SK-N-SH (cell line): ENCODE measurements at places on chromosomes 1 and 21.

DNA sequence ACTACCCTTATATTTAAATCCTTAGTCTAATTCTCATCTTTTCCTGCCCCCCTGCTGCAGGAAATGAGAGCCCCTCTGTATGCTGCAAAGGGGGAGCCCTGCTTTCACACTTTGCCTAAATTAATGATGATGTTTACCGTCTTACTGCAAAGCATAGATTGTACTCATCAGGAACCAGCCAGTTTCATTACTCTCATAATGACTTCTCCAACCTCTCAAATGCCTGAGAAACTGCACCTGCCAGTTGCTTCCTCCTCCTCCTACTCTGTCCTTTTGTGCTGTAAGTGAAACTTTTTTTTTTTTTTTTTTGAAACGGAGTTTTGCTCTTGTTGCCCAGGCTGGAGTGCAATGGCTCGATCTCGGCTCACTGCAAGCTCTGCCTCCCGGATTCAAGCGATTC is 101.7 kb downstream of the ADSS2 start:
- no peak for DNase-seq

- no peak for DNase-seq
Observed at GRCh38 chr1:59601041-59601441, 213.7 kb upstream of the HOOK1 start.

GRCh38 chr1:30609336-30609998 is 113.9 kb downstream of the MATN1 start:
- DNase-seq = no peak

GRCh38 chr1:71557138-71557537 is 476.3 kb upstream of the ZRANB2 start:
- no peak for DNase-seq

- DNase-seq = no peak
Observed at GRCh38 chr1:237473854-237474253, 416.9 kb downstream of the ZP4 start.

- peak; percentile 72 for DNase-seq
Observed at GRCh38 chr1:53062708-53063591, 937 bp downstream of the PODN start.

DNA sequence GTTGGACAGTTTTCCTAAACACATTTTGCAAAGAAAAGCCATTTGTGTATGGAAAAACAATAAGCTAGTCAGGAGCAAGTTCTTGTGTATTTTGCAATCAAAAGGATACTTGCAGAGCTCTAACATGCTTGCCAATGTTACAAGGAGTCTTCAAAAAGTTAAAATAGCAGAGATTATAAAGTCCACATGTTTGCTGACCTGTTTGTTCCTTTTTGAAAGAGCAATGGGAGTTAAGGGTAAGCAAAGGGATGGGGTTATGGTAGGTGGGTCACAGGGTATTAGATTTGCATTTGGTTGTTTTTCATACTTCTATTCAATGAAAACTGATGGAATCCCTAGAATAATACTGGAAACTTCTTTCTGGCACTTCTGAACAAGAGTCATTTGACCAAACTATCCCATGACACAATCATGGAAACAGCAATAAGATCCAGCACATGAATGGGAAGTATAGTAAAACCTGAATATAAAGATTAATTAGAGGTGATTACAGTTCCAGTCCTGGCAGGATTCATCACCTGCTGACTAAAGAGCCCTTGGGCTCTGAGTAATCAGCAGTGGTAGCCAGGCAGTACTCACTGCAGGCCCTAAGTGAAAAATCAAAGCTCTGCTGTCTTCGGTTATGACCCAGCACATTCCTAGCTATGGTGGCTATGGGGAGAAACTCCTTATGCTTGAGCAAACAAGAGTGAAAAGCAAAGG is 27.1 kb upstream of the ZC3H11B start:
- no peak for DNase-seq

DNA sequence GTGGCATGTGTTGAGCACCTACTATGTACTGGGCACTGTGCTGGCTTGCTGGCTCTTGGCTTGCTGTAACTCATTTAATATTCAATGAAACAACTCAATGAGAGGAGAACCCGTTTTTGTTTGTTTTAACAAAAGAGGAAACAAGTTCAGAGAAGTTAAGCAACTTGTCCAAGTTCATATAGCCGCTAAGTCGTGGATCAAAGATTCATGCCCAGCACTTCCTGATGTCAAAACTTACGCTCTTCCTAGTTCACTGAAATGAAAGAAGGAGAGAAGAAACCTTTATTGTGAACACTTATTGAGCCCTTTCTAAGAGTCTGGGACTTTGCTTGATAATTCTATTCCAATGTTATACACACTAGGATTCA is 475.9 kb downstream of the PTPRU start:
- DNase-seq = no peak

- DNase-seq = no peak
Observed at GRCh38 chr1:64055310-64055709, 148.1 kb upstream of the UBE2U start.
